ENCODE measurements at places on chromosomes 13 and 19.

GRCh38 chr13:51222686-51223559, 725 bp downstream of the FAM124A start:
- DNase-seq, result no peak

DNA sequence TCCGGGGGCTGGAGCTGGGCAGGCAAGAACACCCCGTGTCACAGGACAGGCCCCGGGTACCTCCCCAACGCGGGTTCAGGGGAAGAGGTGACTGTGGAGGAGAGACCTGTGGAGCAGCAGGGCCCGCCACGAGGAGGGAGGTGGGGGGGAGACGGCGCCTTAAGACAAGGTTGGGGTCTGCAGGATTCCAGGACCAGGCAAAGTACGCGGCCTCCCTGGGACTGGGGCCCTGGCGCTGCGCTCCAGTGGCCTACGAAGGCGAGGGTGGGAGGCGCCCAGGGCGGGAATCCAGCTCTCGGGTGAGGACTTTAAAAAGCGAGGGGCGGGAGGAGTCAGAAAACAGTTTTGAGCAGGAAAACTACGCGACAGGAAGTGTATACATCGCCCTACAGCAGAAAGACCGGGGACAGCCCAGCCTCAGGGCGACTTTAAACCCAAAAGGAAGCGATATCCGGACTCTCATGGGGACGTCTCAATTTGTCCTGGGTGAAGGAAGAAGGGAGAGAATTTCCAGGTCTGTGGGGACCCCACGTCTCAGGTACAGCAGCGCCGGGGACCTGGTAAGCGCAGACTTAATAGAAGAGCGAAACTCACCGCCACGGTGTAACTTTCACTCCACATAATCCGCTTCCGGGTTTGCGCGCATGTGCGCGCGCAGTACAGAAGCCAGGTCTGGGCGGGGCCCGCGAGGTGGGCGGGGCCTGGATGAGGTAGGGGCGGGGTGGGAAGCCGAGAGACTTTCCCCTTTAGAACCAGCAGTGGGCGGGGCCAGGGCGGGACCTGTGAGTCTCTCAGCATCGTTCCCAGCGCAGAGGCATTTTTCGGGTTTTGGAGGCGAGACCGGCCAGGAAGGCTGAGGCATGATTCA, at the start of gene ZNF83:
Gene ZNF83 (minus strand): TSS at position 638 of the 868 bp plus-strand sequence.
- peak; percentile 93 for DNase-seq

GRCh38 chr13:99288089-99288488, 19.1 kb downstream of the GPR183 start:
- DNase-seq, result no peak

DNA sequence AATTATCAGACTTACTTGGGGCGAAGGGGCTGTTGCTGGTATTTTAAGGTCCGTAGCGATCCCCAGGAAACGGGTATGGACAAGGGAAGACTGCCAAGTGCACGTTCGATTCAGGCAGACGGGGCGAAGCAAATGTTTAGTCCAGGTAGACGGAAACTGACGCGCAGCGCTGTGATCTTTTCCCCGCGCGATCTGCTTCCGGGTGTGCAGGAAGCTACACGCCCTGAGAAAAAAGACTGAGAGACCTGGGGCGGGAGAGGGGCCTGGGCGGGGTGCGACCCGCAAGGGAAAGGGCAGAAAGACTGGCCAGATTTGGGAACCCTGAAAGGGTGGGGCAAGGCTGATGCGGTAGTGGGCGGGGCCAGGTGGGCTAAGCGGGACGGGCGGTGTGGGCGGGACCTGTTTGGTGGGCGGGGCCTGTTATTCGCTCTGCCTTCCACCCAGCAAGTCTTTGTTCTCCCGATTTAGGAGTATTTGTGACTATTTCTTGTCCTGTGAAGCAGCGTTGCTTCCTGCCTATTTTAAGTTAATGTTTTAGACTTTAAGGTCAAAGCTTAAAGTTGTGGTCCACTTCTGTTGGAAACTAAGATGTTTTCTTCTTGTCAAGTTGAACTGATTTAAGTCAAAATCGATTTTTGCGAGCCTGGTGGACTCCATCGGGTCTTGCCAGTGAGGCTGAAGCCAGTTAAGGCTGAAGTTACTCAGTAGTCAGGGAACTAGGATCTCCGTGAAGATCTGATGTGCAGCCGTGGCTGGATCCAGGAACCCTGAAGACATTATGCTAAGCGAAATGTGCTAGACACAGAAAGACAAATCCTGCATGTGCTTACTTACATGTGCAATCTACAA, at the start of gene ZNF836:
Gene ZNF836 (minus strand): TSS at position 301 of the 849 bp plus-strand sequence. CDS start 3,549 bp downstream, outside the sequence.
- DNase-seq, result peak; percentile 79

GRCh38 chr13:37383046-37383445, 215.5 kb downstream of the POSTN start:
- no peak for DNase-seq
